ENCODE measurements at places on chromosomes 3 and 15. TPM values are rescaled to one million over a fixed set of nuclear protein-coding genes. Genes with fewer than 3 reads are reported as not detected.

HEG1 gene
- 67.7 TPM for total RNA-seq

AMOTL2 gene
- 77.2 TPM for total RNA-seq

CCDC39 gene
- 0.10 TPM for total RNA-seq

SYNPR gene
- not detected for total RNA-seq

TMEM40 gene
- 7.6 TPM for total RNA-seq

FBXL22 gene
- 21.7 TPM for total RNA-seq

CNTN3 gene
- total RNA-seq, result 6.9 TPM

SLC24A5 gene
- not detected for total RNA-seq

LYSMD2 gene
- total RNA-seq, result 4.7 TPM

MAGI1 gene
- total RNA-seq, result 62.1 TPM

MESP2 gene
- not detected for total RNA-seq

SLC9C1 gene
- 3.2 TPM for total RNA-seq

GHSR gene
- not detected for total RNA-seq

PLCL2 gene
- 94.1 TPM for total RNA-seq

RBP2 gene
- total RNA-seq, result not detected

ADPRH gene
- 11.2 TPM for total RNA-seq

GALK2 gene
- 45.1 TPM for total RNA-seq

ADPGK gene
- 40.5 TPM for total RNA-seq

CCR9 gene
- 0.10 TPM for total RNA-seq

ACTL6A gene
- 41.9 TPM for total RNA-seq

ADAMTSL3 gene
- total RNA-seq, result 29.2 TPM

SPATA16 gene
- not detected for total RNA-seq

STT3B gene
- 214 TPM for total RNA-seq

Data from tongue (tissue), 3 donors.